ENCODE measurements at places on chromosomes 7 and 10.

GRCh38 chr7:30472784-30473775 lies 5.5 kb downstream of the NOD1 start:
- DNase-seq: no peak

- DNase-seq: no peak
Observed at GRCh38 chr10:117294735-117295134, 53.8 kb downstream of the SLC18A2 start.

DNA sequence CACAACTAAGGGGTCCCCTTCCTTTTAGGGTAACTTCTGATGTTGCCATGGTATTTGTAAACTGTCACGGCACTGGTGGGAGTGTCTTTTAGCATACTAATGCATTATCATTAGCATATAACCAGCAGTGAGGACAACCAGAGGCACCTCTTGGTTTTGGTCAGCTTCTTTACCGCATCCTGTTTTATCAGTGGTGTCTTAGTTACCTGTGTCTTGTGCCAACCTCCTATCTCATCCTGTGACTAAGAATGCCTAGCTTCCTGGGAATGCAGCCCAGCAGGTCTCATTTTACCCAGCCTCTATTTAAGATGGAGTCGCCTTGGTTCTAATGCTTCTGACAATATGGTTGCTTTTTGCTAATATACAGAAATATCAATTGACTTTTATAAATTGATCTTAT lies 54.9 kb downstream of the AHCYL2 start:
- DNase-seq: no peak

DNA sequence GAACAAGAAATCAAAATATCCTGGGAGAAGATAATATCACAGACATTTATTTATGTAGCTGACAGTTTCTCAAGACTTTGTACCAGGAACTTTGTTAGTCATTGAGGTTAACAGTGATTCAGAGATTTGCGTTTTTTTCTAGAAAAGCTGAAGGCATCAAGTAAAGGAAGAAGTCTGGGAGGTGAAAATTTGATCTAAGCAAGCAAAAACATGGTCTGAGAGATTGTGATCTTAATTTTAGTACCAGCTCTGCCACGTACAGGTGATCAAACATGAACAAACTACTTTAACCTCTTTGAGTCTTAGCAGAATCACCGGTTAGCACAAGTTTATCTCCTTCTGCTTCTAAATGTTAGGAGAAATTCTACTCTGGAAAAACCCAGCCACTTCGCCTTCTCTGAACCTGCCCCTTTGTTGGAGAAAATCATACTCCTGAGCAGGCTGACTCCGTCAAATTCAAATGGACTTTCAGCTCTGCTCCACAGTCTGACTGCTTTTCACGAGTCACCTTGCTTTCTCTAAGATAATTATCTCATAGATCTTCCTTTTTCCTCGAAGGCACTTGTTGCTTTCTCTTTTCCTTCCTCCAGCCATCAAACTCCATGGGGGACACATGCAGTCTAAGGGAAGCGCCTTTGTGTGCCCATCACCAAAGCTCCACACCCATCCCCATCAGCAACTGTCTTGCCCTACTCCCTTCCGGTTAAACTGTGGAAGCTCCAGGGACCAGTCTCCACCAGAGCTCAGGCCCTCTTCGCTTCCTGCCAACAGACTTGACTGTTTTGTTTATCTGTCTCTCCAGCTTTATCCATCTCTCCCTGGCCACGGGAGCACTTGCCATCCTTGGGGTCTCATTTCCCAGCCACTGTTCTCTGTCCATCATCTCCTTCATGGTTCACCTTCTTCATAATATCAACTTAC lies 86.3 kb downstream of the PRKCQ start:
- DNase-seq: no peak

DNA sequence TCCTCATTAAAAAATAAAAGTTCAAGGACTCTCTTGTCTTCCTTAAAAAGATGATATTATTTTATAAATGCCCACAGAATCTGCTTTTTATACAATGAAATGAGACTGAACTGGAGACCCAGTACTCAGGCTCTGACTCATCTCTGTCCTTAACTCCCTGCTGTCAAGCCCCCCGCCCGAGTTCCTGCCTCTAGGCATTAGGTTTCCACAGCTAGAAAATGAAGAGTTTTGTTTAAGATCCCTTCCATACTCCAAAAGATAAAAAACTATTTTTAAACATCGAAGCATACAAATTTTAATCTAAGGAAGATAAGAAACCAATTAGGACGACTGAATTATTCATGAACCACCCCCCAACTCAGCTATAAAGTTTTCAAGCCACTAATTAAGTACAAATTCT lies 97.7 kb upstream of the FEZF1 start:
- DNase-seq: no peak

DNA sequence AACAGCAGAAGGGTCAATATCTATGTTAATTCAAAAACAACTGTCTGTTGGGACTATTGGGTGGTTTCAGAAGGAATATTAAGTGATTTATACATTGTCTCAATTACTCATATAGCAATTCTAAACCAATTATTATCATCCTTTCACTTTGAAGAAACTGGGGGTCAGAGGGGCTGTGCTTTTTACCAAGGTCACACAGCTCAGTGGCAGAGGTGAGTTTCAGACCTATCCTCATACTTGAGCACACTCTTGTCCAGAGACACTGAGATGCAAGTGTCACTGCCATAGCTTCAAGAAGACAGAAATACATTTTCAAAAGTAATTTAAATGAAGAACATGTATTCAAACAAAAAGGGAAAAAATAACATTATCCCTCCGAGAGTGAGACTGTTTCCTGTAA lies 195.3 kb downstream of the ARL4A start:
- no peak for DNase-seq

DNA sequence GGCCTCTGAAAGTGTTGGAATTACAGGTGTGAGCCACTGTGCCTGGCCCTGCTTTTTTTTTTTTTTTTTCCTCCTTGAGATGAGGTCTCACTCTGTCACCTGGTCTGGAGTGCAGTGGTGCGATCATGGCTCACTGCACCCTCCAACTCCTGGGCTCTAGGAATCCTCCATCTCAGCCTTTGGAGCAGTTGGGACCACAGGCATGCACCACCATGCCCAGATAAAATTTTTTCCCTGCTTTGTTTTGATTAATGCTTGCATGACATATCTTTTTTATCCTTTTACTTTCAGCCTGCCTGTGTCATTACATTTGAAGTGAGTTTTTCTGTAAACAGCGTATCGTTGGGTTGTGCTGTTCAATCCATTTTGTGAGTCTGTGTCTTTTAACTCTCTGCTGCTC lies 97.0 kb downstream of the ANKRD61 start:
- no peak for DNase-seq

- DNase-seq: no peak
Observed at GRCh38 chr7:153404781-153405279, 645.3 kb downstream of the ACTR3B start.

DNA sequence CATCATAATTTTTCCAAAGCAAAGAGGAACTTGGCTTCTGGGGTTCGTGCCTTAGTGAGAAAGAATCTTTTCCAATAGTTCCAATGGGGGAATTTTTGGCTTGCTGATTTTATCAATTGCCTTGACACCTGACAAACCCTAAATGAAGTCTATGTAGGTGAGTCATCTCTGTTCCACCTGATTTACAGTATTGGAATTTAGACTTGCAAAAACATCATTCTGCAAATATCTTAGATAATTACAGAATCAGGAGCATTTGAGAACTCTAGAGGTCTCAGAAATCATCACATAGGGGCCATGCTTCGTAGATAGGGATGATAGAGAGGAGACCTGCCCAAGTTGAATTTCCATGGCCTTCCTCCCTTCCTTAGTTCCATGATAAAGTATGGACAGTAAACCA lies 9.3 kb downstream of the SLC35G1 start:
- DNase-seq: no peak

DNA sequence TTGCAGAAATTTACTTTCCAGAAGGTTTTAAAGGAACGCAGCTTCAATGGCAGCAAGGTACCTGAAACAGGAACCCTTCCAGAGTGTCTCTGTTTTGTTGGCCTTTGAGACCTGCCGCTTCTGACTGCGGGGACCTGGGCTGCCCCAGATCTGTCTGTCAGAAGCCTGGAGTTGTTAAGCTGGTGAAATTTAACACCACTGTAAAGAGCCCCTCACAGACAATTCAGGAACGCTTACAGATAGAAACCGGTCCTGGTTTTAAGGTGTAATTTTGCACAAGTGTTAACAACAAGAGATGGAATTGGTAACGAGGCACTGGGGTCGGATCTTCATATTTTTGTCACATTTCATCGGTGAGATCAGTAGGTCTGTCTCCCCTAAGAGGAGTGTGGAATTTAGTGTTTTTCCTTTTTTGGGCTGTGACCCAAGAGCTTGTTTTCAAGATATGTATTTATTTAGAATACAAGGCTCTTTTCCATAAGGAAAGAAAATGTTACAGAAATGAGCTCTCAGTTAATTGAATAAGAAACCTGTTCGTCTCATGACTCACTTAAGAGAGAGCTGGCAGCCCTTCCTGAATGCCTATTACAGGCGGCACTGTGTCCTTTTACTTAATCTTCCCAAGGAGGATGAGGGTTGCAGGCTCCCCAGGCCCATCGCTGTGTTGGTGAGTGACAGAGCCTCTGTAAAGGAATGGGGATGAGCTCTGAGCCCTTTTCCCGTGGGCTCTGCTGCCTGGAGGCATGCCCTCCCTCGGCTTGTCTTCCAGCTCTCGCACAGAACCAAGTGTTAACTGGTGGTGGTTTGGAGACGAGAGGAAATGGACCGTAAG lies 168.7 kb downstream of the CUX1 start:
- no peak for DNase-seq

DNA sequence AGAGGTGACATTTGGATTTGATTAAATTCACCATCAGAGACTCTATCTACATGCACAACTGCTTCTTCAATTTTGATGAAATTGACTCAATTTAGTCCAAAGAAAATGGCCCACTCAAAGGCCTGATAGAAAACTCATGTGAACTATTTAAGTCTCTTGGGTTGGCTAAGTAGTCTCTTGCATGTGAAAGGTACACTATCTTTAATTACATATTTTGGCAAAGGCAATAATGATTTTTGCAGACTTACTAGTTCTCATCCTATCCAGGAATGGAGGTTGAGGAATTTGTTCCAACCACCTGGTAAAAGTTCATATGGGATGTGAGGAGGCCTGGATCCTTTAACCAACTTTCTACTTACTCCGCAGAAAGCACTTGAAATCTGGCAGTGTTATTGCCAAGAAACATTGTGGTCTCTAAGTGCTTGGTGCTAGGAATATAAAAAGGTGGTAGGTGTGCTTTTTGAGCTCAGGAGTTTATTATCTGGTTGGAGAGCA lies 618.6 kb upstream of the MKI67 start:
- no peak for DNase-seq

DNA sequence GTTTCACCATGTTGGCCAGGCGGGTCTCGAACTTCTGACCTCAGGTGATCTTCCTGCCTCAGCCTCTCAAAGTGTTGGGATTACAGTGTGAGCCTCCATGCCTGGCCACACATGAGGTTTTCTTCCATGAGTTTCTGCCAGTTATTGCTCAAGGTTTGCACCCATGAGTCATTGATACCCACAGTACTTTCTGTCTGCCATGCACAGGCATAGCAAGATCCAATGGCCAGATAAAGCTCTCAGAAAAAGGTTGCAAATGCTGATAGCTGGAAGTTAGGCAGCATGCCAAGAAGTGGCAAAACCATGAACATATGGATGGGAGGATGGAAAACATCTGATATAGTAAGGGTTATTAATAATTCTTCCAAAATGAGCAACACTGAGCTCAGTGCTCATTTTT lies 298.7 kb upstream of the NRG3 start:
- no peak for DNase-seq

GRCh38 chr7:91276909-91277308 lies 12.7 kb downstream of the FZD1 start:
- DNase-seq: no peak

DNA sequence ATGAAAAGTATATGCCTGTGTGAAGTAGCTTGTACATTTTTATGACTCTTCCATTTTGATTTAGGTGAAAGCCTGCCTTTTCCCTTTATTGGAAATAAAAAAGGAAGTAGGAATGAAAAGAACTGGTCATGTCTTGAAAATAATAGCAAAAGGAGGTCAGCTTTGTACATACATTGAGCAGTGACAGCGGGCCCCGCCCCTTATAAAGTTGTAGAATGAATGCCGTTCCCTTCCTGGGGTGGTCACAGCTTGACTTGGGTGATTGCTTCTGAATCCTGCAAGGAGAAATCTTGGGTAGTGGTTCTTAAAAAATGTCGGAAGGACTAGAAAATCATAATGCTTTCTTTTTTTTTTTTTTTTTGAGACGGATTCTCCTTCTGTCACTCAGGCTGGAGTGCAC lies 31.7 kb downstream of the CAMK1D start:
- DNase-seq: no peak

DNA sequence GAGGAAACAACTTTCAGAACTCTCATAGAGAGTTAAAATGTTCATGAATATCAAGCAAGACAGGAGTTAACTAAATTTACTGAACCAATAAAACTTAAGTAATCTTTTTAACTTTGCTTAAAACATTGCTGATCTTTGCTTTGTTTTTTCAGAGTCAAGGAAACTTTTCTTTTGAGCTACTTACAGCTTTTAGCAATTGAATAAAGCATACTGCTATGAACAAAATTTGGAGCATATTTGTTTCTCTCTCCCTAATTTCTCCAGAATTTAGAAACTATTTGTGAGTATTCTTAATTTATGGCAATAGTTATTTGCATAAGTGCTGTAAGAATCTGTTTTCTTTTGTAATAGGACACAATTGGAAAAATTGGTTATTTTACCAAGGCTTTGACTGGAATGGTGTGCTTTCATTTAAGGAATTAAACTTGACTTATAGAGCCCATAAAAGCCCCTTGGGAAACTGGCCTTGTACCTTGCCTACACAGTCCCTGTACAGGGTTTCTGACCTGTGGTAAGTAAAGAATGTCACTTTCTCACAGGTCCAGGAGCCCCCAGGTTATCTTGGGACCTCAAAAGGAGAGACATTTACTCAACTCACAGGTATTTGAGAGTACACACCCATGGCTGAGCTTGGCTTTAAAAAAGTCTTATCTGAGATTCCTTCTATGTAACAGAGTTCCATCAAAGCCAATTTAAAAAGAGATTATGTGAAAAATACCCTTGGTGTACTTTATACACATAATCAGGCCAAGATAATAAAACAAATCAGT lies 23.3 kb upstream of the KIAA1549 start:
- DNase-seq: no peak

DNA sequence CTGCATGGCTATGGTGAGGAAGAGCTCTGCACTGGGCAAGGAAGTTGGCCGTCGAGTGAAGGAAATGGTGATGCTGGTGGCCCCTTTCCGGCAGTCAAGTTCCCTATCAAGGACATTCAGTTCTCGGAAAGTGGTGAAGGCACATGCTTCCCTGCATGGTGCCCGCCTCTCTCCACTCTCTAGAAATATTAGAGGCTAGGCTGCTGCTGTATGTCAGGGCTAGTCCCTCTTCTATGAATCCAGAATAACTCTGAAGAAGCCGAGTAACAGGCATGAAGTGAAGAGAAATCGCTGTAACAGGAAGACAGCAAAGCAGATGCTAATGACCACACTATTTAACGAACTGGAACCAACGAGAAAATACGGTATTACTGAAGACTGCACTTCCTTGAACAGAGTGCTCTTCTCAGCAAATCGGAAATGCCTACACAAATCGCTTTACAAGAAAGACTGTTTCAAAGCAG lies 5.4 kb downstream of the IDI1 start:
- DNase-seq: no peak

GRCh38 chr7:150964593-150965111 lies 13.5 kb downstream of the KCNH2 start:
- DNase-seq: no peak
